ENCODE measurements at places on chromosomes 1 and 21.
A peak's percentile ranks its signal among the peaks of the same experiment; 100 is the strongest.

- DNase-seq = no peak
Observed at GRCh38 chr1:160166166-160166868, 14.9 kb downstream of the ATP1A4 start.

- no peak for DNase-seq
Observed at GRCh38 chr1:53550201-53550741, 91.1 kb downstream of the DMRTB1 start.

DNA sequence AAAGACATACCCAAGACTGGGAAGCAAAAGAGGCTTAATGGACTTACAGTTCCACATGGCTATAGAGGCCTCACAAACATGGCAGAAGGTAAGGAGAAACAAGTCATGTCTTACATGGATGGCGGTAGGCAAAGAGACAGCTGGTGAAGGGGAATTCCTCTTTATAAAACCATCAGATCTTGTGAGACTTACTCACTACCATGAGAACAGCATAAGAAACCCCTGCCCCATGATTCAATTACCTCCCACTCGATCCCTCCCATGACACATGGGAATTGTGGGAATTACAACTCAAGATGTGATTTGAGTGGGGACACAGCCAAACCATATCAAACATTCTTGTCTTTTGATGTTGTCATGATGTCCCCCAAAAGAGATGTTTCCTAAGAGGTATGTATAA is 103.3 kb downstream of the DUSP10 start:
- no peak for DNase-seq

- no peak for DNase-seq
Observed at GRCh38 chr1:230079199-230080024, 12.4 kb downstream of the GALNT2 start.

DNA sequence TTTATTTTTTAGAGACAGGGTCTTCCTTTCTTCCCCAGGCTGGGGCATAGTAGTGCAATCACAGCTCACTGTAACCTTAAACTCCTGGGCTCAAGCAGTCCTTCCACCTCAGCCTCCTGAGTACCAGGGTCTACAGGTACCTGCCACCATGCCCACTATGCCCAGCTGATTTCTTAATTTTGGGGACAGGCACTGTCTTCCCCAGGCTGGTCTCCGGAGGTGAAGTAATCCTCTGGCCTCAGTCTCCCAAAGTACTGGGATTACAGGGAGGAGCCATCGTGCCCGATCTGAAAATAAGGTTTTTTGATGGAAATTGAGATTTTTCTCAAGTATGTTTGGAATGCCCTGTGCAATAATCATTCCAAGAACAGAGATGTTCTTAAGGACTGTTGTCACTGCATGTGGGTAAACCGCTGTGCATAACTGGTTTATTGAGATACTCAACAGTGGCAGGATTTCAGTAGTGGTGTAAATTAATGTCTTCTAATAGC is 934 bp upstream of the MSH4 start:
- no peak for DNase-seq

DNA sequence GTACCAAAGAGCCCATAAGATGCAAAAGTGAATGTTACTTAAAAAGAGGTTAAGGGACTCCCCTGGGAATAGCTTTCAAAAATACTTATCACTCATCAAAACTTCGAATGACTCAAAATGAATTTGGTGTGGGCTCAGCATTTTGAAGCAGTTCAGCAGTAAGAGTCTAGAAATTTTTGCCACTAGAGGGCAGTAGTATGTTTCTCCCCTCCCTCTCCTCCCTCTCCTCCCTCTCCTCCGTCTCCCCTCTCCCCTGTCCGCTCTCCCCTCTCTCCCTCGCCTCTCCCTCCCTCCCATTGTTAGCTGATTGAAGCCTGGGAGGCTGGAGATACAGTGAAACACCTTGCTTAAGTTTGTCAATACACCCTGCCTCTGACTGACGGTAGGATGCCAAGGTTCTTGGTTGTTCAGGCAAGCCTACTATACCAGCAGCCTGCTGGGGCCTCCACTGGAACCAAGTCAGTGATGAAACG is 70.8 kb upstream of the TENT5C start:
- peak; percentile 51 for DNase-seq

- DNase-seq = no peak
Observed at GRCh38 chr21:37155186-37155585, 82.1 kb downstream of the TTC3 start.

DNA sequence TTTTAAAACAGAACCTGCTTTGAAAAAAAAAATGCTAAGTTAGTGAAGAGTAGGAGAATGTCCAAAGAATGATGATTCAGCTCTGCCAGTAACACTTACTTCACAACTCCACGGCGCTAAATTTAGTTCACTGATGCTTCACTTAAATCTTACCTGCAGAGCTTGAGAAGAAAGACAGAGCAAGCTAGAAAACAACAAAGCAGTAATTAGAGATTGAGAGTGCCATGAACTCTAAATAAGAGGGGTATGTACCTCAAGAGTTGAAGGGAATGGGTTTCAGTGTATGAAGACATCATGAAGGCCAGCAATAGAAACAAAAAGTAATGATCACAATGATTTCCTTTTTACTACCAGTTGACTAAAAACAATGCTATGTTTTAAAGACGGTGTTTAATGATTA is 32.8 kb downstream of the EPRS1 start:
- DNase-seq = no peak

DNA sequence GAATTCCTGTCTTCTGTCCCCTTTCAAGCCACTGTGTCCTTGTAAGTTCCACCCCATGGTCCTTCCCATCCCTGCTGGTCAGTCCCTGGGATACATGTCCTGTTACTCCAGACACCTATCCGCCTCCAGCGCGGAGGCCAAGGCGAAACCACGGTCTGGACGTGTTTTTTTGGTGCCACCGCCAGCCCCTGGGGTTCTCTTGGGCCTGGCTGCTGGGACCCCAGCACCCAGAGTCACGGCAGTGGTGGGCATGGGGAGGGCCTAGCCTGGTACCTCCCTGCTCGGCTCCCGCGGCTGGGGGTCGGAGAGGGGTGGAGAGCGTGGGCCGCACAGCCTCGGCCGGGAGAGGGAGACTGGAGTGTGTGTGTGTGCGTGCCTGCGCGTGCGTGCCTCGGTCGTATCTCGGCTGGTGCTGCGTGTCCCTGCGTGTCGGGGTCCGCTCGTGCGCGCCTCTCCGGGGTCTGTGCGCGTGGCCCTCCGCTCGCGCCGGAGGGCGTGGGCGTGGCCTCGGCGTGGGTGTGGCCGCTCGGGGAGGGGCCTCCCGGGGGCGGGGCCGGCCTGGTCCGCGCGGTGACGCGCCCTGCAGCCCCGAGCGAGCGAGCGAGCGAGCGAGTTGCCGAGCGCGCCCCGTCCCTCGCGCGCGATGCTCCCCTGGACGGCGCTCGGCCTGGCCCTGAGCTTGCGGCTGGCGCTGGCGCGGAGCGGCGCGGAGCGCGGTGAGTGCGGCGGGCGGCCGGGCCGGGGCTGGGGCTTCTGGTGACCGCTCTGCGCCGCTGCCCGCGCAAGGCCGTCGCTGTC is at the start of gene VWA1:
Gene VWA1 (plus strand): TSS at position 585 of the 798 bp plus-strand sequence. CDS start 59 bp downstream, at position 644.
- peak; percentile 51 for DNase-seq

DNA sequence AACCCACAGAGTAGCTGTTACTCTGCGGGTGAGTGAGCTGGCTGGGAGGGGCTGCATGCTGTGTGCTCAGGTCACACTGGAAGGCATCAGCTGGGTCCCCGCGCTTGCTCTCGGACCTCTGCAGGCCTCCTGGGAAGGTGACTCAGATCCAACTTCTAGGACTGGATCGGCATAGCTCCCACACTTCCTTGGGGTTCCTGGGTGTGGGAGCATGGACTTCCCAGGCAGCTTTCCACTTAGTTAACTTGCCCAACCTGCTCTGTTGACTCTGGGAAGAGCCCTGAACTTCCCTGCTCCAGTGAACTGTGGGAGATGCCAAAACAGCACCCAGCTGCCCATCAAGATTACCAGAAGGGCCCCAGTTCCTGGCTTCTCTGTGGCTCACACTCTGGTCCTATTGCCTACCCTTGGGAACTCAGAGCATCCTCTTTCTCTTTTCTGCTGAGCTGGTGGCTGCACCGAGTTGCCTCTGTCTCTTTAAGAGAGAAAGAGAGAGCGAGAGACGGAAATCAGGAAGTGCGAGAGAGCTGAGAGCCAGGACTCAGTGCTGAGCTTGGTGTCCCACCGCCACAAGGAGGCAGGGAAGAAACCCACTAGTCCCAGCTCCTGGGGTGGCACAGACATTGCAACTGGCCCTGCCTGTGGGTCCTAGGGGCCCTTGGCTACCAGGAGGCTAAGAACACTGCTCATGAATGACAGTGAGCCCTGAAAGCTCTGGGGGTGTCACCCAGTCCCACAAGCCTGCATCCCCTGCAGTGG is at the start of gene IKBKE:
Gene IKBKE (plus strand): TSS at position 544 of the 759 bp plus-strand sequence. CDS start 2,752 bp downstream, outside the sequence.
- DNase-seq = peak; percentile 69

GRCh38 chr1:221605569-221605968 is 136.3 kb downstream of the DUSP10 start:
- no peak for DNase-seq

GRCh38 chr1:221910222-221910621 is 168.3 kb upstream of the DUSP10 start:
- DNase-seq = no peak

DNA sequence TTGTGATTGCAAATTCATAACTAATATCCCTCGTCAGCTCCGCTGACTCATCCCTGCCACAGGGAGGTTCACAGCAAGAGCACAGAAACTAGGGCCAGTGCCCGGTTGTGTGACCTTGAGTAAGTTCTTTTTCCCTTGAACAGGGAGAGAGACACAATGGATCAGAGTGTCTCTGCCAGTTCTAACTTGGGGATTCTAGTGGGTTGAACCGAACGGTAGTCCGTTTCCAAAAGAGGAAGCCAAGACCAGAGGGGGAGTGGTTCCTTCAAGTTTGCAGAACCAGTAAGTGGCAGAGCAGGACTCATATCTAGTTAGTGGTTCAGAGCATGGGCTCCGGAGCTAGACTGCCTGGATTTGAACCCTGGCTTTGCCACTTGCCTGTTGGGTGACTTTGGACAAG is 4.9 kb upstream of the SHISA4 start:
- peak; percentile 74 for DNase-seq

DNA sequence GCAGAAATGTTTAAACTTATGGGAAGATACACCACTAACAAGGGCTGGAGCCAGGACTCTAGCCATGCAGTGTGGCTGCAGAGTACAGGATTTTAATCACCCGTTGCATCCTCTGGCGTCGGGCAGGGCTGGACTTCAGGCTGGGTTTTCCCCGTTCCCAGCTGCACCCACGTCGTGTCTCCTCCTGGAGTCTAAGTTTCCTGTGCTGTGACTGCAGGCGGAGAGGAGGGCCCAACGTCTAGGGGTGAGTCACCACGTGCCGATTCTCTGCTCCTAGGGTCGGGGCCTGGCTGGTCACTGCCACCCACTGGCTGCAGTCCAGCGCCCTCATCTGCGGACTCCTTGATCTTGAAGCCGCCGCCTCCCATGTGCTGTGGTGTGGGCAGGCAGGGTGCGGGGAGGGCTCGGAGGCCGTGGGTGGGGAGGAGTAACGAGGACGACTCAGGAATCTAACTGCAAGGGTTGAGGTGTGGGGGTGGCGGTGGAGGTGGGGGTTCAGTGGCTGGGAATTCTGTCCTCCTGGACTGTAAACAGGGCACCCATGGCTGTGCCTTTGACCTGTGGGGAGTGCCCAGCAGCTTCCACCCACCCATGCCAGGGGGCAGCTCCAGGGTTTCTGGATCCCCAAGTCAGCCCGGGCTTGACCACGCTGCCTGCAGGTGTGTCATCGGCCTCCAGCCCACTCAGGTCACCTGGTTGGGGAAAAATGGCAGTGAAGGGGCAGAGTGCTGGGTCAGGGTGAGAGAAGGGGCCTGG is 77.8 kb downstream of the ALPL start:
- DNase-seq = peak; percentile 85

DNA sequence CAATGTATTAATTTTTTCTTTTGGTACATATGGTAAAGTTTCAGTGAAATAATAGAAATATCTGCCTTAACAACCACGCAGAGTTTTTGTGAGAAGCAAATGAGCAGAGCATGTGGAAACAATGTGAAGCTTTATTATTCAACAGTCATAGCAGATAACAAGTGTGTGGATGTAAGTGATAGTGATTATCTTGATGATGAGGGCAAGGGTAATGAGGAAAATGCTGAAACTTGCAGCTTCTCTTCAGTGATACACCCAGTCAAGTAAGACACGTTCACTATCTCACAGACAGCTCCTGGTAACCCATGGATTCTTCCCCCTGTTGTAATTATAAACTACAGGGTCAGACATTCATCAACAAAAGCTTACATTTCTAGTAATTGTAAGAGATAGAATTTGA is 14.6 kb upstream of the OR2L5 start:
- no peak for DNase-seq

DNA sequence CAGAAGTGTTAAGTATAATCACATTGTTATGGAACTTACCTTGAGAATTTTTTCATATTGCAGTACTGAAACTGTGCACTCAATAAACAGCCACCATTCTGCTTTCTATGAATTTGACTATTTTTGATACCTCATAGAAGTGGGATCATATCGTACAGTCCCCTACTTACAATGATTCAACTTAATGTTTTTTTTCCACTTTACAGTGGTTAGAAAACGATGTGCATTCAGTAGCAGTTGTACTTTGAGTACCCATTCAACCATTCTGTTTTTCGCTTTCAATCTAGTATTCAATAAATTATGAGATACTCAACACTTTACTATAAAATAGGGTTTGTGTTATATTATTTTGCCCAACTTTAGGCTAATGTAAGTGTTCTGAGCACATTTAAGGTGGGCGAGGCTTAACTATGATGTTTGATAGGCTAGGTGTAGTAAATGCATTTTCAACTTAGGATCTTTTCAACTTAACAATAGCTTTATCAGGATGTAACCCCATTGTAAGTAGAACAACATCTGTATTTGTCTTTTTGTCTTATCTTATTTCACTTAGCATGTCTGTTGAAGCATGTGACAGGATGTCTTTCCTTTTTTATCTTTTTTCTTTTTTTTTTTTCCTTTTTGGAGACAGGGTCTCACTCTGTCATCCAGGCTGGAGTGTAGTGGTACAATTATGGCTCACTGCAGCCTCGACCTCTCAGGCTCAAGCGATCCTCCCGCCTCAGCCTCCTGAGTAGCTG is 42.4 kb upstream of the KCNQ4 start:
- no peak for DNase-seq

GRCh38 chr1:197181982-197182381 is 35.5 kb upstream of the ASPM start:
- no peak for DNase-seq

GRCh38 chr1:245440922-245441321 is 286.1 kb downstream of the KIF26B start:
- no peak for DNase-seq

DNA sequence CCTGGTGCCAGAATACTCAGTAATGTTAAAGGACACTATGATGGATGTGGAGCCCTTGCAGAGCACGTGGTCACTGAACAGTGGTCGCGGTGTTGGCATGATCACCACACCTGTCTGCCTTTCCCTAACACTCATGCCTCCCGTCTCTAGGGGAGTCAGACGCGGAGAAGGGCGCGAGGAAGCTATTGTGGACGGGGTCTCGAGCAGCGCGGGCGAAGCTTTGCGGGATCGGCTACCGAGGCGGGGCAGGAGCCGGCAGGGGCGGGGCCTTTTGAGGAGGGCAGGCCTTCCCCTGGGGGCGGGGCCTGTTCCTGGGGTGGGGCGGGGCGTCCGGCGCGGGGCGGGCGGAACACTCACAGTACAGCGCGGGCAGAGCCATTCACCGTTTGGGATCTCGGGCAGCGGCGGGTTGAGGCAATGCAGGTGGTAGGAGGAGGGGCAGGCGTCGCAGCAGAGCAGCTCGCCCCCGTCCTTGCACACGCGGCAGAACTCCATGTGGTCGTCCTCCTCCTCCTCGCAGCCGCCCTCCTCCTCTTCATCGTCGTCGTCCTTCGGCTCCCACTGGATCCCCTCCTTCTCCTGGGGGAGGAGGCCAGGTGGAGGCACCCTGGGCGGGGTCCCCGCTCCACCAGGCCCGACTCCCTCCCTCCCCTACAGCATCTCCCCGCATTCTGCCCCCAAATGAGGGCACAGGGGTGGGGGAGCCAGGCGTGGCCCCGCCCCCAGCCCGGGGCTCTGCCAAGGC is 31.5 kb downstream of the CHD5 start:
- peak; percentile 61 for DNase-seq

- DNase-seq = no peak
Observed at GRCh38 chr1:75980972-75981897, 49.0 kb upstream of the ASB17 start.

Measured in mammary epithelial cell (primary cell).